Osteoblast (primary cell): ENCODE measurements at places on chromosomes 4 and X. TPM values are rescaled to one million over a fixed set of nuclear protein-coding genes. Genes with fewer than 3 reads are reported as not detected.
A peak's percentile ranks its signal among the peaks of the same experiment; 100 is the strongest.

GRCh38 chrX:130716781-130717413 lies 186.1 kb downstream of the ENOX2 start:
- DNase-seq, result no peak

DNA sequence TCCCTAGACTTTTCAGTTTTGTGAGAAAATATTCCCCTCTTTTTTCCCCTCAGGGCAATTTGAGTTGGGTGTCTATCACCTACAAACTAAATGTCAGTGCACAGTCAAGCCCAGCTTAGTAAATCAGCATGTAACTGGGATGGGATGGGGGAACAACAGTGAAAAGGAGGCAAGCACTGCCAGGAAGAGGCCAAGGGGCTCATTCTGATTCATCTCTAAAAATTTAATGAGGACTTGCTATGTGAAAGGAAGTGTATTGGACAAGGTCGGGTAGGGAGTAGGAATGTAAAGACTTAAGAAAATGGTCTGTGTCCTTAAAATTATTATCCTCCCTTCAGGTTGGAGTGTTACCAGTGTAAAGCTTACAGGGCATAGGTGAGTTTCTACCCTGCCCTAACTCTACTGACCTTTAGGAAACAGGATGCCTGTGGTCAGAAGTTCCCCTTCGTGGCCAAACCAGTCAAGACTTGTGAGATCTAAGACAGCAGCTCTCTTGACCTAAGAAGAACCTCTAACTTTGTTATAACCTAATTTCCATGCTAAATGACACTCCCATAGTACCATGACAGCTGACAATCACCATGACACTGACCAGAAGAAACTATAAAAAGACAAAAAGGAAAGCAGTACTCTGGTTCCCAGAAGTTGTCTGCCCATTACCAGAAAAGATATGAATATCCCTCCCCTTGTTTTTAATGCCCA lies 194.4 kb upstream of the LDB2 start:
- no peak for DNase-seq

GRCh38 chr4:56052481-56052880 lies 103.7 kb downstream of the CEP135 start:
- DNase-seq, result no peak

DNA sequence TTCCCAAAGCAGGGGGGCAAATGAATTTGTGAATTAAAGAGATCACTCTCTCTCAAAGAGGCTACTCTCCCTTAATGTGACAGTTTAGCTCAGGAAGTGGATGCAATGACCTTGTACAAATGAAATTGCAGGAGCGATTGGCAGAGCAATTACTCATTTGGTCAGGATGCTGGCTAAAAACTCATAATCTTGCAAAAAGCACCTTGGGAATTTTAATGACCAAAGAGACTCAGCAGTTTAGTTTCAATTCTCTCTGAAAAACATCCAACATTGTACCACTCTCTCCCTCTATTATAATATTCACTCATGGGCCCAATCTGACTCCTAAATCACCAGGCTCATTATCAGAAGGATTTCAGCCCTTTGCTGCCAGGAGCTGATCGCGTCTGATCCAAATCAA lies 26.1 kb downstream of the PDGFC start:
- no peak for DNase-seq

DNA sequence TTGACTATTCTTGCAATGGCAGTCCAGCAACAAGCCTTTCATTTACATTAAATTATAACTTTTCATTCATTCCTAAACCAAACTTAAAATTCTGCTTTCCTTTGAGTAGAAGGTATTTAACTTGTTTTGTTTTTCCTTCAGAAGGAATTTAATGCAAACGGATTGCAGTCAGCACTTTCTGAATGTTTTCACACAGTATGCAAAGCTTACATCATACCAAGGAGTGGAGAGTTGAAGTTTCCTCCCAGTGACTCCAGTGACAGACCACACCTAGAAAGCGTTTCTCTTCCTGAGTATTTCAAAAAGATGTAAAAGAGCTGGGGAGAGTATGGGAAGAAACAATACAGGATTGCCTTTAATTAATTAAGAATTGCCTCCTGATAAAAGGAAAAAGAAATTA lies 8.1 kb downstream of the EPGN start:
- DNase-seq, result no peak

- DNase-seq, result peak; percentile 95
These were observed 30.4 kb downstream of the ELF4 start for GRCh38 chrX:130079824-130080406.

- no peak for DNase-seq
These were observed 2.3 kb downstream of the FRYL start for GRCh38 chr4:48777739-48778138.

DNA sequence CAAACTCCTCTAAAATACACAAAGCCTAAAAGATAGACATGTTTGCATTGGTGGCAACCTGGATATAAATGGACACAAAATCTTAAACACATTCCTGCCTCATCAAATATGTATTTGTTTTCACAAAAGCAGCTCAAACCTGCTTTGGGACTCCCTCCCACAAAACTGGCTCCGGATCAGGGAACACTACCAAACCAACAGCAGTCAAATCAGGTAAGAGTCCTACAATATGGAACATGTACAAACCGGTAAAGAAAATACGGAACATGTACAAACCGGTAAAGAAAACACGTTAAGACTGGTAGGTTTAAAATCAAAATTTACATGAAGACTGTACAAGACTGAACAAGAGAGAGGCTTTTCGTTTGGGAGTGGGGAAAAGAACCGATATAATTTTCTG lies 4.3 kb downstream of the AMTN start:
- no peak for DNase-seq

DNA sequence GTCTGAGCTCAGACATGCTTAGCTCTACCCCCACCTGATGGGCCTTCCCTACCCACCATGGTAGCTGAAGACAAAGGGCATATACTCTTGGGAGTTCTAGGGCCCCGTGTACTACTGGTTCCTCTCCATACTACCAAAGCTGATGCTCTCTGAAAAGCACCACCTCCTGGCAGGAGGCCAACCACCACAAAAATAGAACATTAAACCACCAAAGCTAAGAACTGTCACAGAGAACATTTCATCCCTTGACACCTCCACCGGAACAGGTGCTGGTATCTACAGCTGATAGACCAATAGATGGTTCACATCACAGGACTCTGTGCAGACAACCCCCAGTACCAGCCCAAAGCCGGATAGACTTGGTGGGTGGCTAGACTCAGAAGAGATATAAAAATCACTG lies 13.4 kb downstream of the EDA2R start:
- DNase-seq, result no peak

- DNase-seq, result no peak
These were observed 41.1 kb upstream of the IBSP start for GRCh38 chr4:87758270-87758669.

- no peak for DNase-seq
These were observed 188.9 kb downstream of the ENOX2 start for GRCh38 chrX:130714135-130714534.

- DNase-seq, result no peak
These were observed 66.3 kb upstream of the GPR78 start for GRCh38 chr4:8513931-8514330.

DNA sequence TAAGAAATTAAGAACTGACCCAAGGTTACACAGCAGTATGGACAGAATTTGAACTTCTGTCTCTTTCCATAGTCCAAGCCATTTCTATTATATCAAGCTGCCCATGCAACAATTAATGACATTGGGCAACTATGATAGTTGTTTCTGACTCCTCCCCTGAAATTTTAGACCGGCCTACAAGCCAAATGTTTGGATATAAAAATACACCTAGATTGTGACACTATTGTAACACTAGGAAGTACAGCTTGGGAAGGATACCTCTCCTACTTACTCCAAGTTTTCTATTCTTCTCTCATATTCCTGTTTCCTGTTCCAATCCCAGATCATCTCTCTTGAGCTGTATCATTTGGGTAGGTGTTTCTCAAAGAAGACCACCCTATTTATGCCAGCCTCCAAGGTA lies 43.5 kb downstream of the RCHY1 start:
- no peak for DNase-seq

- DNase-seq, result no peak
These were observed 6.9 kb downstream of the ZDHHC9 start for GRCh38 chrX:129836827-129837226.

- no peak for DNase-seq
These were observed 155.4 kb upstream of the PLAC1 start for GRCh38 chrX:134813697-134814096.

DNA sequence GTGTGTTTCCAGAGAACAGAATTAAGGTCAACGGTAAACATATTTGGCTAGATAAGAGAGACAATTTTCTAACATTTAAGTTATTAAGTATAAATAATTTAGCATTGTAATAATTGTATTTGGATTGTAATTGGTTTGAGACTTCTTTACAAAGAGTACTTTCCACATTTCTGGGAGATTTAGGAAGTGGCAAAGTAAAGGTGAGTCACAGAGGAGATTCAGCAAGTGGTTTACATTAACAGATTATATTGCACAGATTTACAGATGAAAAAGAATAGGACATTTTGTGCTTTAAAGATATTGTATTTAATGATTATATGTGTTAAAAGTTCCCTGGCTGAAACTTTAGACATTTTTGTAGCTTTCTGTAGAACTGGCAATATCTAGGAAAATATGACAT lies 584.4 kb upstream of the AADAT start:
- no peak for DNase-seq

- peak; percentile 31 for DNase-seq
These were observed 67.2 kb downstream of the ANK2 start for GRCh38 chr4:113116414-113117357.

- no peak for DNase-seq
These were observed 467.0 kb upstream of the DIPK2B start for GRCh38 chrX:45667666-45668065.

- no peak for DNase-seq
These were observed 334.8 kb upstream of the RASGEF1B start for GRCh38 chr4:81806485-81806884.

GRCh38 chrX:100994352-100995281 lies 25.1 kb downstream of the ARL13A start:
- no peak for DNase-seq

GRCh38 chr4:113741956-113742355 lies 19.6 kb downstream of the CAMK2D start:
- DNase-seq, result no peak

GRCh38 chrX:19443869-19444526 lies 71.3 kb downstream of the MAP3K15 start:
- no peak for DNase-seq

- DNase-seq, result peak; percentile 81
These were observed 214.4 kb upstream of the KLF3 start for GRCh38 chr4:38449506-38450174.

GRCh38 chrX:21885568-21885967 lies 29.8 kb downstream of the YY2 start:
- no peak for DNase-seq

DNA sequence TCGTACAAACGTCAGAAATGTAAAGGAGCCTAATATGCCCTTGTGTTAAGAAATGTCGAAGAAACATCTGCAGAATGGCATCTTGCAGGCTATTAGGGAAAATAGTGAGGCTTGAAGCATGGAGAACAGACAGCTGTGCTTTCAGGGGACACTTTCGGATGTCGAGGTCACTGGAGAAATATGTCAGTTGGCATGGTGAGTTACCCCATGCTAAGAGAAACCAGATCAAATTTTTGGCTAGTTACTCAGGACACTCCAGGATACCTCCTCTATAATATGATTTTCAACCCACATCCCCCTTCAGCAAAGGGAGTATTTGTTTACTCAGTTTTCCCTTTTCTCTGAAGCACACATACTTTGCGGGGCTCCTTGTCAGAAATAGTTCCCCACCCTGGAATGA lies 171.4 kb downstream of the GPC3 start:
- DNase-seq, result no peak

DNA sequence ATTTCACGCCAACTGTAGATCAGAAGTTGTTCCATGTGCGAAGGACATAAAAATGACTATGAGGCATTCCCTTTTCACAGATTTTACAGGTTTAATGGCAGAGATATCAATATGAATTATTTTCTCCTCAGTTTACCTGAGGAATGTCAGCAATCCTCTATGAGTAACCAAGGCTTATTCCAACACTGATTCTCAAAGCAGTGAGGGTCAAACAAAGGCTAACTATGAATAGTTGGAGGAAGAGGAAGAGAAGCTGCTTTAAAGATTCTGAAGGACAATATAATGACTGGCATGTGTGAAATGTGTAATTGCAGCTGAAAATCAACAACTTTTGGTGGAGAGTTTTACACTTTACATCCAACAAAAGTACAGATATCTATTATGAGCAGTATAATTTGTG lies 29.1 kb downstream of the NAF1 start:
- DNase-seq, result no peak

DNA sequence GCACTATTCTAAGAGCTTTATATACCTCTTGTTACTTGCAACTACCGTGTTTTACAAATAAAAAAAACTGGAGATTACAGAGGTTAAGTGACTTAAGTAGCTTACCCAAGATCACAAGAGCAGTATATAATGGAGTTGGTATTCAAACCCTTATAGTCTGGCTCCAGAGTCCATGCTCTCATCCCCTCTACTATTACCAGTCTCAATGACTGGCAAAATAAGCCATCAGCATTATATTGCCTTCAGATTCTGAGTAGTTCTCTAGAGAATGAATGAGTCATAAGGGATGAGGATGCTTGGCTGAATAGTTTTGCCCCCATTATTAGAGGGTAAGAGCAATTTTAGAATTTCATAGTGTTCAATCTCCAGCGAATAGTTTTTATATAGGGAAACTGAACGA lies 170.1 kb upstream of the ATOH1 start:
- DNase-seq, result no peak

DNA sequence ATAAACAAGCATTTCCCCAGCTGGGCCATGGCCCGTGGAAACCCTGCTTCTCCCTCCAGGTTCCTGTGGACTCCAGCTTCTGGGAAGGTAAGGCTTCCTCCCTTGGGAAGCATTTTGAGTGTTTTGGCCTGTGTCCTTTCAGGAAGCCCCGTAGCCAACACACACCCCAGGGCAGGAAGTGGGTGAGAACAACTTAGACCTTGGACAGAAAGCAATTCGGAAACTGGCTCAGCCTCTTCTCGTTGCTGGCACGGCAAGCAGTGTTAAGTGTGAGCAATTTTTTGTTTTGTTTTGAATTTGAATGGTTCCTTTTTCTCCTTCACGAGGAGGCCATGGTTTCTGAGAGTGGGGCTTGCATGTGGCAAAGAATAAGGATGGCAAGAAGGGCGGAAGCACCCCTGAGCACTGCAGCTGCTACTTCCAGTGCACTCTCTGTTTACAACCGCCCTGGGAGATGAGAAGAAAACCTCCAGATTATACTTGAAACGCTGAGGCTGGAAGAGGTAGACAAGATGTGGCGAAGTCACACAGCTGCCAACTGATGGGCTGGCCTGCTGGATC lies 14.1 kb upstream of the CYTL1 start:
- DNase-seq, result no peak

CCDC120 gene
- total RNA-seq, result 1.1 and 1.2 TPM in 2 replicates

CRMP1 gene
- under 0.01 TPM in 2 replicates for total RNA-seq

C4orf50 gene
- not detected in 2 replicates for total RNA-seq

RNF150 gene
- 13.4 and 13.8 TPM in 2 replicates for total RNA-seq

CORIN gene
- total RNA-seq, result 0.36 and 0.88 TPM in 2 replicates

FHIP1A gene
- total RNA-seq, result 4.4 and 4.7 TPM in 2 replicates

SPIN2A gene
- 0.59 and 1.4 TPM in 2 replicates for total RNA-seq

ZDHHC15 gene
- total RNA-seq, result 0.59 and 1.1 TPM in 2 replicates

HDX gene
- total RNA-seq, result 5.1 and 5.3 TPM in 2 replicates

RAB41 gene
- total RNA-seq, result not detected in 2 replicates

UGT2B11 gene
- total RNA-seq, result not detected in 2 replicates

PRSS12 gene
- total RNA-seq, result 8.5 and 9.4 TPM in 2 replicates

NEUROG2 gene
- not detected in 2 replicates for total RNA-seq

PNMA6A gene
- 1.1 and 1.2 TPM in 2 replicates for total RNA-seq
